ENCODE measurements at places on chromosomes 1 and 21. TPM values are rescaled to one million over a fixed set of nuclear protein-coding genes. Genes with fewer than 3 reads are reported as not detected.

NOS1AP gene
- total RNA-seq: not detected

DNA sequence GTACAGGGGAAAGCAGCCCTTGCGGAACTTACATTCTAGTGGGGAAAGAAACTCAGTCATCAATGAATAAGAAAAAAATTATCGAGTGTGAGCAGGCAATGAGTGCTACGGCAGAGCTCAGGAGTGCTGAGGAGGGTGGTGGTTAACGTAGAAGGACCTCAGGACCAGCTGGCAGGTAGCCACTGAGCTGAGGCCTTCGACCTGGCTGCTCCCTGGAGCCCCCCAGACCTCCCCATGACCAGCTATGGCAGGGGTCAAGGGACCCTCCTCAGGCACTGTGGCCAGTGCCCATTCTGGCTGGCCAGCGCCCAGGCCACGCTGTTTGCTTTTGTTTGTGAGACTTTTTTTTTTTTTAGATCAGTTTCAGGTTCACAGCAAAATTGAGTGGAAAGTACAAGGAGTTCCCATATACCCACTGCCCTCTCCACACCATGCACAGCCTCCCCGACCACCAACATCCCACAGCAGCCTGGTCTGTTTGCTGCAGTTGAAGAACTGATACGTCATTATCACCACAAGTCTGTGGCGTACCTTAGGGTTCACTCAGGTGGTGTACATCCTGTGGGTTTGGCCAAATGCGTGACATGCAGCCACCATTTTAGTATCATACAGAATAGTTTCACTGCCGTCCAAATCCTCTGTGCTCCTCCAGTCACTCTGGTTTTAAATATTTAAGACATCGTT lies 11.8 kb upstream of the TTC22 start:
- peaks cover 6% of the 10 kb centered on the region for H3K27me3 ChIP-seq
- no peaks in the 10 kb centered on the region for H3K36me3 ChIP-seq
- peaks cover 11% of the 10 kb centered on the region for H3K4me1 ChIP-seq
- H3K4me3 ChIP-seq: no peak overlapping the region
- DNase-seq: no peak
- H3K27ac ChIP-seq: peak overlapping the region; percentile 54

DNA sequence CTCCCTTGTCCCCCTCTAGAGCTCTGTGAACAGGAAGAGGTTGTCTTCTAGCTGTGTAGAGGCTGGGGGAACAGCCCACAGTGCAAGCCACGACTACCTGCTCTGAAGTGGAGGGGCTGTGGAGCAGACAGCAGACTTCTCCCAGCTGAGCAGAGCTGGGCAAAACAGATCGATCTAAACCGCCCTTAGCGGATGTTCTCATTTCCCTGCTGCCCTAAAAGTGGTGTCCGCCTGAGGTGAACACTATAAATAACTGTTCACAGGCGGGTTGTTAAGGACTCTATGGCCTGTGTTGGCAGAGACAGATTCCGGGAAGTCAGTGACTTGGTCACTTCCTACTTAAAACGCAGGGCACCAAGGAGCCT lies 203.2 kb downstream of the RHOU start:
- DNase-seq: no peak
- peaks cover 7% of the 10 kb centered on the region for H3K27me3 ChIP-seq
- no peak overlapping the region for H3K4me3 ChIP-seq
- H3K27ac ChIP-seq: peak overlapping the region; percentile 24

NBPF8 gene
- 41.3 TPM for total RNA-seq

DNA sequence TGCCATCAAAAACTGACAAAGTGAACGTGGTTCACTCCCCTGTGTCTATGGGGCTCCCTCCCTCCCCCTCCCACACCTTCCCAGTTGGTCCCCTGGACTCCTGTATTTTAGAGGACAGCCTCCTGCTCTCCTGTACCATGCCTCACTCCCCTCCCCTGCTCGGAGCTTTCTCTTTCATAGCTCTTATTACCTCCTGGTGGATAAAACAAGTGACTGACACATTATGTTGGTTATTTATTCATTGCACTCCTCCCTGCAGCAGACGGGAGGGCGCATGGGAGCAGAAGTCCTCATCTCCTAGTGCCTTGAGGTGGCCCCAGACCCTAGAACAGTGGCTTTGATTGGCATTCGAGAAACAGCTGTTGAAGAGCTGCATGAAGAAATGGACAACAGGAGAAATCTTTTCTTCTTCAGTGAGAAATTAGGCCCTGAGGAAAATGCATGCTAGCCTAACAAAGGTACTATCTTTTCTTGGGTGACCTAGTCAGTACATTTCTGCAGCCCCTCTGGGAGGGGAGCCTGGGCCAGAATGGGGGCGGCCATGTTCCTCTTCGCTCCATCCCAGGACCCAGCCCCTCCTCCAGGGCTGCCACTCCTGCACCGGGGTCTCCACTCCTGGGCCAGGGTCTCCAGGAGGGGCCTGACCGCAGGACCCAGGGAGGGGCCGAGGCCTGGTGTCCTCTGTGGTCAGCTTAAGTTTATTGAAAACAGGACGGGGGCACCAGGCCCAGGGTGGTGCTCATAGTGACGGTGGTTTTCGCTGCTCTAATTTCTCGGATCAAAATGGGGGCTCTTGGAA lies 1.2 kb upstream of the TFF1 start:
- H3K4me1 ChIP-seq: peaks cover 11% of the 10 kb centered on the region
- no peak overlapping the region for H3K27ac ChIP-seq
- no peak for DNase-seq
- H3K27me3 ChIP-seq: peaks cover 7% of the 10 kb centered on the region
- H3K4me3 ChIP-seq: no peak overlapping the region

DNA sequence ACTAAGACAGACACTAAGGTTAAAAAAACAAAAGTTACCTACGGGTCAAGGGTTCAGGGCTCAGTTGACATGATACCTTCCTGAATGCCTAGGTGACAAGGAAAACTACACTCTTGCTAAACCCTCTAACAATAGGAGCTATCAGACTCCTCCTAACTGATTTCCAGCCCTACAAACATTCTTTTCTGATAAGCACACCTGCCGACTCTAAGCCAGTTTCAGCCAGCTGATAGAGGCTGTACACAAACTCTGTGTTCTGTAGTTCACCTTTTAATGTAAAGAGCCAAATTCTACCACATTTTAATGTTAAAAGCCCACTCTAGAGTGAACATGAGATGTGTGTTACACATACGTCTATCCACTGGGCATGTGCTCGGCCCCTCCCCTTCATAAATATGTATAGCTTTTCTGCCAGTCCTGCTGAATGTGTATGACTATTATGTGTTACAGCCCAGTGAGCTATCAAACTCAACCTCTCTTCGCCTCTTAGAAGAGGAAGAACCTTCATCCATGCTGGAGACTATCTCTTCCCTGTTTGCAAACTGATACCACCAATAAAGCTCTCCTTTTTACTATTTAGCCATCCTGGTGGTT lies 40.0 kb upstream of the FAM163A start:
- no peak for DNase-seq
- H3K27me3 ChIP-seq: peaks cover 6% of the 10 kb centered on the region
- no peaks in the 10 kb centered on the region for H3K36me3 ChIP-seq
- H3K4me3 ChIP-seq: no peak overlapping the region
- H3K4me1 ChIP-seq: no peaks in the 10 kb centered on the region
- H3K27ac ChIP-seq: no peak overlapping the region

DNA sequence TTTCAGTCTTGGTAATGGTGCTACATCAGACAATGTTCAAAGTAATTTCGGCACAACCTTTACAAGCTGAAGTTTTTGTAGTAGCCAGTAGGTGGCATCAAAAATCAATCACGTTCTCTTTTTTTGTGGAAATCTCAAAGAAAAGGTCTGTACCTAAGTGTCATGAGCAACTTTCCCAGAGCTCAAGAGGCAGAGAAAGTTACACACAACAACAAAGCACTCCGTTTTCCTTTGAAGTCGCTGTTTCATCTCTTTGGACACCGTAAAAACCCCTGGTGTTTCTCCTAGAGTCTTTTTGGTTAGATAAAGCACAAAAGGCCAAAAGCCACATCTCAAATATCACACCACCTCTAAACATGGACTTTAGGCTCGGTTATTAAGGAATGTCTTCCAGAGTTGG lies 131.6 kb downstream of the LHX8 start:
- no peak overlapping the region for H3K27ac ChIP-seq
- H3K4me1 ChIP-seq: no peaks in the 10 kb centered on the region
- no peak overlapping the region for H3K4me3 ChIP-seq

GRCh38 chr1:38744452-38745350 lies 114.9 kb downstream of the RRAGC start:
- no peak for DNase-seq
- H3K36me3 ChIP-seq: no peaks in the 10 kb centered on the region
- H3K4me3 ChIP-seq: no peak overlapping the region
- H3K27ac ChIP-seq: no peak overlapping the region
- H3K4me1 ChIP-seq: peaks cover 5% of the 10 kb centered on the region

ATP1B1 gene
- 3.5 TPM for total RNA-seq

SMIM1 gene
- 1.5 TPM for total RNA-seq

DNA sequence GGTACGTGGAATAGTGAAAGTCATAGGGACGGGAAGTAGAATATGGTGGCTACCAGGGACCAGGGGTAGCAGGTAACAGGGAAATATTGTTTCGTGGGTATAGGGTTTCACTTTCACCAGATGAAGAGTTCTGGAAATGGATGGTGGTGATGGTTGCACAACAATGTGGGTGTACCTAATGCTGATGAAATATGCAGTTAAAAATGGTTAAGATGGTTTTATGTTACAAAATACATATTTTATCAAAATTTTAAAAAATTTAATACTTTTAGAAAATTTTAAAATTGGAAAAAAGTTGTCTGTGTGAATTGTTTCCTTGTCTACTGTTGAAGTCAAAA lies 55.5 kb upstream of the TLR5 start:
- DNase-seq: no peak
- H3K27ac ChIP-seq: no peak overlapping the region
- no peak overlapping the region for H3K4me3 ChIP-seq
- H3K36me3 ChIP-seq: no peaks in the 10 kb centered on the region
- no peaks in the 10 kb centered on the region for H3K27me3 ChIP-seq

ARHGAP30 gene
- 189 TPM for total RNA-seq

CDKN2C gene
- 7.7 TPM for total RNA-seq

TMCC2 gene
- 0.65 TPM for total RNA-seq

DNA sequence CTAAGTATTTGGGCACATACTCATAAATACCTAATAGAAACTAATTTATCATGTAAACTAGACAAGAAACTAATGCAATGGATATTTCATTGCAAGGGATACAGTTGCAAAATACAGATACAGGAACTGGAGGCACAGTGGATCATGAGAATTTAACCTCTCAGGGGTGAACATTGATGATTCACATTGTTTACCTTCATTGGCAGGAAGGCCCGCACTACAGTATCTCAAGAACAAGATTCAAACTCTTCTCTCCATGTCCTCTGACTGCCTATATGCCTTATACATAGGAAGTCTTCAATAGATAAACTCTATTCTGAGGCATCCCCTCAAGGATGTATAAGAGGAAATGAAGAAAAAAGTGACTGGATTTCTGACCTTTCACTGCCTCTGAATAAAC lies 18.4 kb upstream of the PTBP2 start:
- H3K4me1 ChIP-seq: no peaks in the 10 kb centered on the region
- no peak overlapping the region for H3K27ac ChIP-seq
- DNase-seq: no peak
- no peak overlapping the region for H3K4me3 ChIP-seq
- H3K36me3 ChIP-seq: peaks cover 3% of the 10 kb centered on the region
- H3K27me3 ChIP-seq: peaks cover 15% of the 10 kb centered on the region

DNA sequence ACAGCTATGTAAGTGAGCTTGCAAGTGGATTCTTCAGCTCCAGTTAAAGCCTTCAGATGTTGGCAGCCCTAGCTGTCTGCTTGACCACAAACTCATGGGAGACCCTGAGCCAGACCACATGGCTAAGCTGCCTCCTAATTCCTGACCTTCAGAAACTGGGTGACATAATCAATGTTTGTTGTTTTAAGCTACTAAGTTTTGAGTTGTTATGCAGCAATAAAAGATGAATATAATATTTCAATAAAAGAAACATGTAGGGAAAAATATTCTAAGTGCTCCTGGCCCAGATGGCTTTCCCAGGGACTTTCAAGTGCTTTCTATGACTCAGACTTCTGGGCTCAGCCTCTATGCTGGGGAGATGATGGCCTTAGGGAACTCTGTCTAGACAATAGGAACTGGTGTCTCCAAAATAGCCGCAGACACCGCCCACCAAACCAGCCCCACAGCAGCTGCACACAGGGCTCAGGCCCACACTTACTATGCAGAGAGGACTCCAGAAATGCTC lies 20.3 kb upstream of the AZIN2 start:
- H3K4me1 ChIP-seq: peaks cover under 1% of the 10 kb centered on the region
- no peaks in the 10 kb centered on the region for H3K27me3 ChIP-seq
- no peak overlapping the region for H3K4me3 ChIP-seq
- no peak overlapping the region for H3K27ac ChIP-seq

GRCh38 chr1:12480748-12481362 lies 137.2 kb downstream of the DHRS3 start:
- no peak overlapping the region for H3K4me3 ChIP-seq
- H3K27ac ChIP-seq: peak overlapping the region; percentile 93
- H3K36me3 ChIP-seq: peaks cover 2% of the 10 kb centered on the region
- no peaks in the 10 kb centered on the region for H3K27me3 ChIP-seq

- H3K27ac ChIP-seq: peak overlapping the region; percentile 79
- no peak for DNase-seq
- H3K36me3 ChIP-seq: no peaks in the 10 kb centered on the region
- H3K27me3 ChIP-seq: no peaks in the 10 kb centered on the region
- H3K4me3 ChIP-seq: no peak overlapping the region
These were observed 13.9 kb downstream of the GPR3 start for GRCh38 chr1:27406362-27406680.

DNA sequence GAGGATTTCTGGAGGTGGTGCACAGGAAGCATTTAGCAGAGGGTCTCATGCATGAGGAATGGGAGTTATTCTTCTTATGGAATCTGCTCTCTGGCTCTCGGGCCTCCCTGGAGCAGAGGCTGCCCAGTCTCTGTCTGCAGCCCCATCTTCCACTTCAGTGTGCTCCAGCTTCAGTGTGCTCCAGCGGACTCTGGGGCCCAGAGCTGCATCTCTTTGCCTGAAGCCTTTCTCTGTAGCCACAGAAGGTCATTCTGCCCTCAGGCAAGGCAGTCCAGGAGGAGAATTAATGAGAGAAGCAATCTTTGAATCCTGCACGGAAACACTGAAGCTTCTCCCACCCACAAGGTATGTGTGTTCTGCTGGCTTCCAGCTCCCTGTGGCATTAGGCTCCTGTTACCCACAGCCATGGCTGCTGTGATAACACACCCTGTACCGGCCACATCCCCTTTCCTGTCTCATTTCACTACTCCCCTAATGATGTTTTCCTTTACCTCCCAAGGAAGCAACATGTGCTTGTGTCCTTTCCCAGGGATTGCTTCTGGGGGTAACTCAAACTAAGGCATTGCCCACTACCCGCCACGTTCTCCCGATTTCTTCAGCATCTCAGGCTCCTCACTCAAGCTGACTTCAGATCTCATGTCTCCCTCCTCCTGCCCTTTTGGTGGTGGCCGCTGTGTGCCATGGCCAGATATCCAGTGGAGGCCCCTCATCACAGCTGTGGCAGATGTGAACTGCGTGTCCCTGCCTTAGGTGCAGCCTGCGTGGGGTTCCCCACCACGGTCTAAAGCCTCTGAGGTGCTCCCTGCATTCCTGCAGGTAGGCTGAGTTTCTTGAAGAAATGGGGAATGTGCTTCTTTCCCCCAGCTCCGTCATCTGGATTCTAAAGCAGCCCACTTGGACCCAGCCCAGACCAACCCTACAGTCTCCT lies 181.2 kb upstream of the GALNT2 start:
- no peaks in the 10 kb centered on the region for H3K36me3 ChIP-seq
- no peak overlapping the region for H3K4me3 ChIP-seq
- DNase-seq: no peak
- peaks cover 72% of the 10 kb centered on the region for H3K27me3 ChIP-seq

CA14 gene
- total RNA-seq: not detected
